ENCODE measurements at places on chromosomes 5 and 9. TPM values are rescaled to one million over a fixed set of nuclear protein-coding genes. Genes with fewer than 3 reads are reported as not detected.

Gene HRH2
- polyA plus RNA-seq, result 2.1 TPM

Gene CCDC112
- 8.2 TPM for polyA plus RNA-seq

Gene SLC24A2
- 0.03 TPM for polyA plus RNA-seq

Gene PCDHGA4
- 0.79 TPM for polyA plus RNA-seq
